ENCODE measurements at places on chromosomes 2 and 18. TPM values are rescaled to one million over a fixed set of nuclear protein-coding genes. Genes with fewer than 3 reads are reported as not detected.

OTX1 gene
- total RNA-seq = 0.44 TPM

CRYGD gene
- 0.83 TPM for total RNA-seq

DNA sequence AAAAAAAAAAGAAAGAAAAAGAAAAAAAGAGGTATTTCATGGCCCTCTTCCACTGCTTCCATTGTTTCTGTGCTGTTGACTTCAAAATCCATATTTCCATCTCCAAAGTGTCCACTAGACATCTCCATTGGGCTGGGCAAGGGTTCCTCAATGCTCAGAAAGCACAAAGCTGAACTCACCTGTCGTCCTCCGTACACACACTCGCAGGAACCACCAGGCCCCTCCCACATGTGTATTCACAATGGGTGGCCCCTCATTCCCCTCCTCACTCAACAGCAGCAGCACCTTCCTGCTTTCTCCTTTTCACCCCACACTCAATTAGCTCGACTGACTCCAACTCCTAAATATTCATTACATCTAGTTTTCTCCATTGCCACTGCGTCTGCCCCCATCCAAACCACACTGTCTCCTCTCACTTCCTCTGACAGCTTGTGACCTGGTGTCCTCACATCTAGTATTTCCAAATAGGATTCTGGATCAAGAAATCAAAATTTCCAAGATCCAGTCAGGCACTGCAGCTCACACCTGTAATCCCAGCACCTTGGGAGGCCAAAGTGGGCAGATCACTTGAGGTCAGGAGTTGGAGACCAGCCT is 25.2 kb downstream of the OSBPL1A start:
- no peaks in the 10 kb centered on the region for H3K4me1 ChIP-seq
- H3K36me3 ChIP-seq = peaks cover 7% of the 10 kb centered on the region
- no peak overlapping the region for H3K4me3 ChIP-seq
- H3K27ac ChIP-seq = no peak overlapping the region

XIRP2 gene
- total RNA-seq = 0.59 TPM

DNA sequence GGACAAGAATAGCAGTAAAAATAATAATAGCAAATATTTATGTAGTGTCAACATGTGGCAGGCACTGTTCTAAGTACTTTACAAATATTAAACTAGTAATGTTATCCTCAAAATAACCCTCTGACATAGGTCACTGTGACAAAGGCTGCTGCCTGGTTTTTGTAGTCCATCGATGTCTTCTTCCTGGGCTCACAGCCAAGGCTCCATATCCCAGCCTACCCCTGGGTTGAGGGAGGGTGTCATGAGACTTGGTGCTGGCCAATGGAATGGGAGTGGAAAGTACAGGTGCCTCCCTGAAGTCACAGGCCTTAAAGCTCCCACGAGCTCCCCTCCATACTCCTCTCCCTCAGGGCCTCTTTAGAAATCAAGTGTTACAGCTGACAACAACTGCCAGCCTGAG is 159.3 kb downstream of the CYRIA start:
- peaks cover 13% of the 10 kb centered on the region for H3K4me1 ChIP-seq
- no peaks in the 10 kb centered on the region for H3K36me3 ChIP-seq
- H3K4me3 ChIP-seq = no peak overlapping the region
- peaks cover 7% of the 10 kb centered on the region for H3K27me3 ChIP-seq

- H3K4me1 ChIP-seq = no peaks in the 10 kb centered on the region
- no peak overlapping the region for H3K27ac ChIP-seq
- DNase-seq = no peak
- no peaks in the 10 kb centered on the region for H3K27me3 ChIP-seq
- H3K36me3 ChIP-seq = no peaks in the 10 kb centered on the region
Measured at GRCh38 chr2:63658176-63658968, 69.6 kb downstream of the MDH1 start.
